ENCODE measurements at places on chromosomes 5 and 9. TPM values are rescaled to one million over a fixed set of nuclear protein-coding genes. Genes with fewer than 3 reads are reported as not detected.

The ANKRD20A1 gene
- total RNA-seq: 1.3 TPM

The ECSCR gene
- total RNA-seq: 2.4 TPM

The CDH10 gene
- not detected for total RNA-seq

The WDR38 gene
- not detected for total RNA-seq

The SYK gene
- total RNA-seq: 10.0 TPM

The CCNO gene
- total RNA-seq: 7.1 TPM

The IFNK gene
- not detected for total RNA-seq

The ENTPD2 gene
- total RNA-seq: not detected

Measured in Daoy (cell line).